Naive thymus-derived CD4-positive, alpha-beta T cell (primary cell): ENCODE measurements at places on chromosomes 12 and 14. TPM values are rescaled to one million over a fixed set of nuclear protein-coding genes. Genes with fewer than 3 reads are reported as not detected.

- DNase-seq = no peak
Observed at GRCh38 chr12:304805-305204, 42.2 kb upstream of the SLC6A13 start.

DNA sequence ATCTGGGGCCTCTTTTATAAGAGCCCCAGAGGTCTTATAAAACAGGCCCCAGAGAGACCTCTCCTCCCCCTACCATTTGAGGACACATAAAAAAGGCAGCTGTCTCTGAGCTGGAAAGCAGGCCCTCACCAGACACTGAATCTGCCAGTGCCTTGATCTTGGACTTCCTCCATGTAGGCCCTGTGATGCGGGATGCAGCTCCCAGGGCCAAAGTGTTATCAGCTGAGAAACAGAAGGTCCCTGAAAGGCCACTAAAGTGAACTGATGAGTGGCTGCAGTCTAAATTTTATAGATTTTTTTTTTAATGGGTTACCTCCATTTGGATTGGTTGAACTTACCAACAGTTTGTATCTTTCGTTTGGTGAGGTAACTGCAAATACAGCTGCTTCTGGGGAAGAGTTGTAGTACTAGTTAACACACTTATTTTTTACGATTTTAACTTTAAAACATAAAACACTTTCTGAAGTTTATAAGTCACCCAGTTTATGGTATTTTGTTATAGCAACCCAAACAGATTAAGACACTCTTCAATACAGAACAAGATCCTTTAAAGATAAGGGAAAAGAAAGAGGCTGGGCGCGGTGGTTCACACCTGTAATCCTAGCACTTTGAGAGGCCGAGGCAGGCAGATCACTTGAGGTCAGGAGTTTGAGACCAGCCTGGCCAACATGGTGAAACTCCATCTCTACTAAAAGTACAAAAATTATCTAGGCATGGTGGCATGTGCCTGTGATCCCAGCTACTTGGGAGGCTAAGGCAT lies 5.6 kb upstream of the GUCY2C start:
- DNase-seq = no peak

DNA sequence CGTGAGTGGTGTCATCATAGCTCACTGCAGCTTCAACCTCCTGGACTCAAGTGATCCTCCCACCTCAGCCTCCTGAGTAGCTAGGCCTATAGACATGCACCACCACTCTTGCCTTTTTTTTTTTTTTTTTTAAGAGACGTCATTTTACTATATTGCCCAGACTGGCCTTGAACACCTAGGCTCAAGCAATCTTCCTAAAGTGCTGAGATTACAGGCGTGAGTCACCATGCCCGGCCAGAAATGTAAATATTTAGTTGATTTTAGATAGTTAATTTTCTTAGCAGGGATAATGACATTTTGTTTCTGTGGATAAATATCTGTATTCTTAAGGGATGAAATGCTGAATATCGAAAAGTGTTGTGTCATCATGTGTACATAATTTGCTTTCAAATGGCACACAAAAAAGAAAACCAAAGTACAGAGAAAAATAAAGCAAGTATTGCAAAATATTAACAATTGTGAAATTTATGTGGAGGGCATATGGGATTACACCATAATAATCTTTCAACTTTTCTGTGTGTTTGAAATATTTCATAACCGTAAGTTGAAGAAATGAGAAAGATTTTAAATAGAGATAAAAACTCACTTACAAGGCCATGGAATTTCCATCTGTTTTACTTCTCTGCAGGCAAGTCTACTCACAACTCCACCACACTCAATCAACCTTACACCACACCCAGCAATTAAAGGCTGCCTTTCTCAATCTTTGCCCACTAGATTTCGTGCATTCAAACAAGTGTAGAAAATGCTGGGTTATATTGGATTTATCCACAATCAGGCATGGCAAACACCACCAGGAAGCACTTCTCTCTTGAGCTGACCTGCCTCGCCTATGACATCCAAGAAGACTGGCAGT lies 93.7 kb downstream of the SPTSSA start:
- no peak for DNase-seq

Gene NUDT4
- total RNA-seq = 51.2 TPM

DNA sequence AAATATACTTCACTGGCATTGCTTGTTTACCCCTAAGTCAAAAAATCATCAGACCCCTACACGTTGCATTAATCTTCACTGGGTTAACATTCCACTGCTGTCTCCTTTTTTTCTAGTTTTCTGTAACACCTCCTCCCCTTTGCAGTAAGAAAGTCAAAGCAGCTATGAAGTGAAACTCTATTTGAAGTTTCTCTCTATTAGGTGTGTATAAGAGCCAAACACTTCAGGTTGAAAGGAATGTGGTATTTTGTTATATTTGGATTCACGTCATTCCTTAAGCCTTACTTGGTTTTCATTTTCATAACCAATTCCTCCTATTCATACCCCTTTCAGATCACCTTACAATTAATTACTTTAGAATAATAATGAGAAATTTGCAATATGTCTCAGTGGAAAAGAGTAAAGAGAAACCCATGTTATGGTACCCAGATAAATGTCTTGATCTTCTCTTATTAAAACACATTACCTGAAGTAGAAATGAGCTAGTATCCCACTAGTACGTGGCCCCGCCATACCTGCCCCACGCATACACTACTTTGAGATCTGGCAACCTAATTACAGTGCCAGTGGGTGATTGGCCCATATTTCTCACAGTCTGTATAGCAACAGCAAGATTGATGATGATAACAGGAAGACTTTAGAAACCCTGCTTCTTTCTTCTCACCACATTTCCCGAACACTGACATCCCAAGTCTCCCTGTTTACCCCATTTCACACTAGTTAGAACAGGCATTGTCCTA lies 236.4 kb upstream of the RGS6 start:
- DNase-seq = no peak

Gene OR6C2
- not detected in 2 replicates for total RNA-seq

Gene SMCO2
- total RNA-seq = not detected

DNA sequence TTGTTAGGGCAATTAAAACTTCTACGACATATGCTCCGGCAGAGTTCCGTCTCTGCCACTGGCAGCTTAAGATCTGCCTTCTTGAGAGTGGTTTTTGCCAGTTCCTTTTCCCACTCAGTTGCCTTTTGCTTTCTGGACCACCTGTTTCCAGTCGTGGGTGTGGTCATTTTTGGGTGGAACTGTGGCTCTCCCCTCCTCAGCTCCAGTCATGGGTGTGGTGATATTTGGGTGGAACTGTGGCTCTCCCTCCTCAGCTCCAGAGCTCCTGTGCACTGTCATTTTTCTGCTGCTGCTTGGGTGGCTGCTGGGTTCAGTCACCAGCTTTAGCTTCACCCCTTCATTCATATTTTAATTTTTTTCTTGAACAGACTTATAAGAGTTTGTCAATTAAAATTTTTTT lies 25.3 kb downstream of the WDR20 start:
- no peak for DNase-seq

Gene KCNMB4
- 1.4 TPM for total RNA-seq

- no peak for DNase-seq
Observed at GRCh38 chr14:78967111-78967809, 797.1 kb downstream of the NRXN3 start.

GRCh38 chr14:95023886-95024285 lies 133.4 kb downstream of the DICER1 start:
- DNase-seq = no peak

- no peak for DNase-seq
Observed at GRCh38 chr12:120119271-120119973, 2.9 kb upstream of the RAB35 start.

- DNase-seq = no peak
Observed at GRCh38 chr14:51824191-51824590, 36.2 kb upstream of the GNG2 start.

DNA sequence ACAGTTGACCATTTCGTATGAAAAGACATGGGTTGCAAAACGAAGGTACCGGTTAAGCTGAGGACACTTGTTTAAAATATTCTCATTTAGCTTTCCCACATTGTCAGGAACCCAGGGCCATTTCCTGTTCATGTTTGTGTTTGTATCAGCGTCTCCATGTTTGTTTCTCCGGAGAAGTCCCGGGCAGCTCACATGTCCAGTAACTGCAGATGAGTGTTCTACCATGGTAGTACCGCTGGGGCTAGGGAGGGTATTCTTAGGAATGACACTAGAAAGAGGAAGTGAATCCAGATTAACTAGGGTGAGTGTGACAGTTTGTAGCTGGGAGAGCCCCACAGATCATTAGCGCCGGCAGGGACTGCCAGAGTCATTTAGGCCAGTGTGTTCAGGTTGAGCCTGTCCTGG lies 50.0 kb upstream of the EVL start:
- DNase-seq = no peak

DNA sequence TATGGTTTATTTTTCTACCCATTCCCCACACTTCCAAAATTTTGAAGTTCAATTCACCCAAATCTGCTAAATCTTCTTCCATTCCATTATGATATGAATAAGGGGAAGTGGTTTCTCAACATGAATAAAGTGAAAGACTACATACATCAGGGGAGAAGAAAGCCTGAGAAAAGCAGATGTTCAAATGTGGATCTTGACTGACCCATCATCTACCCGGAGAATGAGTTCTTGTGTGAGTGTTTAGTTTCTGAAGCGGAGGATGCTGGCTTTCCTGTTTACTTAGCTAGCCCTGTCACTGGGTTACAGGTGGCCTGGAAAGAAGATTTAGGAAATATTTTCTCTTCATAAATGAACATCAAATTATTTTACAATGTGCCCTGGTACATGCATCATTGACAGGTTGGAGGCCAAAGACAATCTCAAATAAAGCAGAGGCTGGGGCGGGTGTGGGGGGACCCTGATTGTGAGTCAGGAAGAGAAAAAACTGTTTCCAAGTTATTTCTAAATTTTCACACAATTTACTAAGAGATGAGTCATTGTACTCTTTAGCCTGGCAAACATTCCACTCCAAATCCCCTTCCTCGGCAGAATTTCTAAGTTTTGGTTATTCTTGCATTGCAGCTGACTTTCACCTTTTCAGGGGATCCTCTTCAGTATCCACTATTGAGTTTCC lies 135.6 kb downstream of the SLC25A21 start:
- DNase-seq = no peak

- DNase-seq = no peak
Observed at GRCh38 chr12:28780096-28780495, 369.0 kb upstream of the FAR2 start.

- no peak for DNase-seq
Observed at GRCh38 chr12:75938189-75938588, 93.4 kb downstream of the PHLDA1 start.

Gene CCDC177
- not detected in 2 replicates for total RNA-seq

Gene KLHDC1
- 18.0 TPM for total RNA-seq
